Thoracic aorta (tissue), 2 donors: ENCODE measurements at places on chromosomes 16 and 17.
A peak's percentile ranks its signal among the peaks of the same experiment; 100 is the strongest.

GRCh38 chr17:77371888-77372443 lies 231.2 kb downstream of the SEC14L1 start:
- peak overlapping the region; percentile 93 for H3K27ac ChIP-seq

DNA sequence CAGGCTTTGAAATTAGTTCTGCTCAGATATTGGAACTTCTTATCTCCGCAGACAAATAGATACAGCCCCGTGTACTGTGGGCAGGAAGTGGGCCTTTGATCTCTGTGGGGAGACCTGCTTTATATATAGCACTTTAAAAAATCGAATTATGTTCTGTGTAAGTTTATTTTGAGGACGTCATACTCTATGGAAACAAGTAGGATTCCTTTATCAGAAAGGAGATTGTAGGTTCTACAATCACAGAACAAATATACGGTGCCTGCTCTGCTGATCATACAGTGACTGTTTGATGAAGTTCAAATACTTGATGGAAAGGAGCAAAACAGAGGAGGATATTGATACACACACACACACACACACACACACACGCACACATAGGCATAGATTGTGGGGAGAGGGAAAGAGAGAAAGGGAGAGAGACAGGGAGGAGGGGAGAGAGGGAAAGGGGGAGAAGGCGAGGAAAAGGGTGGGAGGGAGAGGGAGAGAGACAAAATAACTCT lies 14.7 kb upstream of the TMEM220 start:
- no peak for DNase-seq
- H3K27me3 ChIP-seq = no peaks in the 10 kb centered on the region
- H3K27ac ChIP-seq = no peak overlapping the region
- peaks cover 5% of the 10 kb centered on the region for H3K4me1 ChIP-seq

DNA sequence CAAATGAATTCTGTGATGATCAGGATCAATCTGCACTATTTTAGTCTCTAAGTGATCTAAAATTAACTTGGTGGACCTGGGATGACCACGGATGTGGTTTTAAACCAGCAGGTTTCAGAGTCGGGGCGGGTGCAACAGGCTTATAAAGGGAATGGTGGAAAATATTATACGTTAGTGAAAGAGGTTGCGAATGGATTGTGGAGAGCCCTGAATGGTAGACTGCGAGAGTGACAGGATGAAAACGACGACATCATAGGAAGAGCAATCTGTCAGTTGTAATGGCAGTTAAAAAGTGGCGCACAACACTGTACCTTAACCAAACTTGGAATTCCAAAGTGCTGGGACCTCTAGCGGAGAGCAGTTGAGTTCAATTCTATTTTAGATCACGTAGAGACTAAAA lies 1.2 kb upstream of the CYB5B start:
- no peak for DNase-seq
- H3K4me3 ChIP-seq = no peak overlapping the region
- H3K36me3 ChIP-seq = no peaks in the 10 kb centered on the region
- no peaks in the 10 kb centered on the region for H3K27me3 ChIP-seq
- no peak overlapping the region for H3K27ac ChIP-seq

DNA sequence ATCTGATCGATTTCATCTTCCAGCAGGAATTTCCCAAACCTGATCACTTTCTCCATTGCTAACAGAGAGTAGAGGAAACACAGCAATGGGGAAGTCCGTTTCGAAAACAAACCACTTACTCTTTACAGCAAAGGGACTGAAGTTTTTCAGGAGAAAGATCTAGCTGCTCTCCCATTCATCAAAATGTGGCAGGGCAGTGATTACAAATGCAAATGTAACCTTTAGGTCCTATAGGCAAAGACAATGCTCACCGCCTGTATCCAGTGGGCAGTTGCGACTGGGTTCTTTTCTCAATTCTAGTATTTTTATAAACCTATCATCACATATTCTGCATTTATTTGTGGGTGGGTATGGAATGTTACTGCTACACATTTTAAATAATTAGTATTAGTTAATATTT lies 218.0 kb upstream of the ZFHX3 start:
- no peaks in the 10 kb centered on the region for H3K27me3 ChIP-seq
- no peak for DNase-seq
- no peaks in the 10 kb centered on the region for H3K36me3 ChIP-seq

- H3K4me3 ChIP-seq = no peak overlapping the region
- DNase-seq = no peak
These were observed 4.9 kb downstream of the INO80E start for GRCh38 chr16:30000735-30001631.

DNA sequence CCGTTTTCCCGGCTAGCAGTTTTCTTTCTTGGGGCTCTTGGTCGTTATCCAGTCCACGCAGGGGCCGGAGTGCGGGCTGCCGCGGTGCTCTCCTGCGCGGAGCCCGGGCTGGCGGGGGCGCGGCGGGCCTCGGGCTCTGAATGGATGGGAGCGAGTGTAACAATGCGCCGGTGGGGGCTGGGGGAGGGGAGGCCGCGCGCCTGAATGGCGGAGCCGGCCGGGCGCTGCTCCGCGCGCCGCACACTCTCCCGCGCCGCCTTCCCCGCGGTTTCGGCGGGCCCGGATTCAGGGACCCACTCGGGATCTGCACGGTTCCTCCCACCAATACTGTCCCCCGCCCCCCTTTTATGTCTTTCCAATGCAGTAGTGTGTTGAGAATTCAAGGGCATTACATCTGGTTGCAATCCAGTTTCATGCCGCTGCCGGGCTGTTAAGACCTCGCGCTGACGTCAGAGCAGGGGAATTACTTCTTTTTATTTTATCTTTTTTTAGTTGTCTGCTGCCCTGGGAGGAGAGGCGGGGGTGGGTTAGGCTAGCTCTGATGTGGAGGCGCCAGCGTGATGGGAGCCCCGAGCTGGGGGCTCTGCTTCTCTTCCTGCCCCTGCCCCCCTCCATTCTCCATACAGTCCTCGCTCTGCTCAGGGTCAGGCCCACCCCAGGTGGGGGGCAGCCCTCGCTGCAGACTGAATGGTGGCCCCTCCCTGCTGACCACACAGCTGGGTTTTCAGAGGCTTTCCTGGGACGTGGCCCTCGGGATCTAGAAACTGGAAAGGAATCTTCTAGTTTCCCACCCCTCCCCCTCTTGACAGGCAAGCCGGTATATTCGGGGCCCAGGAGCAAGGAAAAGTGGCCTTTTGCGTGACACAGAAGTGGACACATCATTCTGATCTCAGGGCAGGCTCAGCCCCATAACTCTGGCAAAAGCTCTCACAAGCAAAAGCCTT lies 1.8 kb downstream of the RAI1 start:
- peaks cover 23% of the 10 kb centered on the region for H3K4me1 ChIP-seq
- H3K27ac ChIP-seq = peak overlapping the region; percentile 89
- H3K36me3 ChIP-seq = no peaks in the 10 kb centered on the region
- peak overlapping the region; percentile 91 for H3K4me3 ChIP-seq

- no peak for DNase-seq
- H3K36me3 ChIP-seq = no peaks in the 10 kb centered on the region
- H3K4me3 ChIP-seq = no peak overlapping the region
- no peak overlapping the region for H3K27ac ChIP-seq
These were observed 38.9 kb upstream of the PLCG2 start for GRCh38 chr16:81740169-81740568.

DNA sequence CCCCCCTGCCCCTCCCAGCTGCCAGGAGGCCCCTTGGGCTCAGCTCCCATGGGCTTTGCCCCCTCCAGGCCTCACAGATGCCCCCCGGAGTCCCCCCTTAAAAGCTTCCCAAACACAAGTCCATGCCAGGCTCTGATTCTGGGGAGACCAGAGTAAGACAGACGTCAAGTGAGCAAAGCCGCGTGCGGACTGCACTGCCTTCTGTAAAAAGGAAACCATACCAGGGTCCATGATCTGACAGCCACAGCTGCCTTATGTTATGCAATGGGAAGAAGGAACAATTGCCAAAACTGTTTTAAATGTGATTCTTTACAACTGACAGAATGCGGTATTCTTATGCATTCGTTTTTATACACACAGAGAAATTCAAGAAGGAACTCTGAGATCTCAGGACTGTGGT lies 17.9 kb upstream of the HEXD start:
- H3K4me1 ChIP-seq = peaks cover 3% of the 10 kb centered on the region
- H3K27ac ChIP-seq = no peak overlapping the region
